ENCODE measurements at places on chromosomes 2 and 18.

GRCh38 chr2:1599301-1600085 is 144.8 kb downstream of the PXDN start:
- DNase-seq: no peak

DNA sequence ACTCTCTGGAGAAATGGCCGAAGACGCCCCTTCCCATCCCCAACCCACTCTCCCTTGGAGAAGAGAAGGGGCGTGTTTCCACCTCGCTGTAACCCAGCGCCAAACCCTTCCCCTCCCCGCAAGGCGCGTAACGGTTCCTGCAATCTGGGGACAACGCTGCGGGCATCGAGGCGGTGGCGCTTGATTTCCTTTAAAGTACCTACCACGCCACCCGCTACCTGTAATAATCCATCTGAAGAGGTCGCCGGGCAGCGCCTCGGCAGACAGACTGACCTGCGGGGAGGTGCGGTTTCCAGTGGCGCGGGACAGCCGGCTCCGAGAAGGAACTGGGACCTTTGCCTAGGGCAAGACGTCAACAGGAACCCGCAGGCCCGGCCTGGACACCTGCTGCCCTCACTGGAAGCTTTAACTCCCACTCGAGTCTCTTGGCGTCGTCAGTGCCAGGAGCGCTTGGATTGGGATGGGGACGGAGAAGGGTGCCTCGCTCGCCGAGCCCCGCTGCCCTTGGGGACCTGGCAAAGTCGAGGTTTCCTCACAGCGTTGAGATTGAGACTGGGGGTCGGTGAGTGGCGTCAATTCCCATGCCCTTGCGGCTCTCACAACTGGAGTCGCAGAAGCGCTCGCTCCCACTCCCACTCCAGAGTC is at the start of gene CYP1B1:
Gene CYP1B1, minus strand, starts transcription at position 645 of the 645 bp plus-strand sequence. CDS start 763 bp downstream, outside the sequence.
- no peak for DNase-seq

DNA sequence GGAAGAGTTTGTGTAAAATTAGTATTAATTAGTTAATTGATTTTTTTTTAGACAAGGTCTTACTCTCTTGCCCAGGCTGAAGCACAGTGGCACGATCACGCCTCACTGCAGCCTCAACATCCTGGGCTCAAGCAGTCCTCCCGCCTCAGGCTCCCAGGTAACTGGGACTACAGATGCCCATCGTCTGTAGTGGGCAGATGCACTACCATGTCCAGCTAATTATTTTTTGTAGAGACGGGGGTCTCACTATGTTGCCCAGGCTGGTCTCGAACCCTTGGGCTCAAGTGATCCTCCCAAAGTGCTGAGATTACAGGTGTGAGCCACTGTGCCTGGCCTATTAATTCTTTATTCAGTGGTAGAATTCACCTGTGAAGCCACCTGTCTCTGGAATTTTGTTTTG is 41.1 kb downstream of the UBE2F start:
- no peak for DNase-seq

DNA sequence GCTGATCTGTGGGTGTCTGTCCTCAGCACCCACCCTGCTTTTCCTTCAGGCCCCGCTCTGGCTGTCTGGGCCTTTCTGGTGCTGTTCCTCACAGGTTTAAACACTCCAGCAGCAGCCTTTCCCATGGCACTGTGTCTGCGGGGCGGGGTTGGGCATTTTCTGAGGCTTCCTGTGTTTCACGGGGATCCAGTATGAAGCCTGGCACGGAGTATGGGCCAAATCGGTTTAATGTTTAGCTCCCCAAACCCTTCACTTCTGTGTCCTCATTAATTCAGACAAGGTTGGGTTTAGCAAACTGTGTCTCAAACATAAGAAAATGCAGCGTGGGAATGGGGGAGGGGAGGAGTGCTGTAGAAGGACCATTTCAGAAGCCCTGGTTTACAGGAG is 44.9 kb downstream of the HPCAL1 start:
- DNase-seq: no peak

DNA sequence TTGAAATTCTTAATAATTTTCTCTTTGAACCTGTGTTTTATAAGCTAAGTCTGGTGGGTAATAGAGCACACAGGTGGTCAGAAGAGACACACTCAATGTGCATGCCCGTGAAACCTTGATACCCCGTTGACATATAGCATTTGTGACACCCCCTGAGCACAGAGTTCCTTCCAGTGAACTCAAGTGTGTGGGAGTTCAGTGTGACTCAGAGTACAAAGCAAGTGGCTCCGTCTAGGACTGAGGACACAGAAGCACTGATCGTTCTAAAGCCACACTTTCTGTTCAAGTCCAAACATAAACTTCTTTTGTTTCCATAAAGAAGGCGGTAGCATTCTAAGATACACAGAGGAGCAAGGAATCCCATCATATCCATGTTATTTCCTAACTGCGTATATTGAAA is 523.6 kb downstream of the PID1 start:
- no peak for DNase-seq

- no peak for DNase-seq
Measured at GRCh38 chr18:58009166-58009565, 34.9 kb upstream of the NEDD4L start.

GRCh38 chr2:48695991-48696390 is 59.5 kb downstream of the LHCGR start:
- no peak for DNase-seq

DNA sequence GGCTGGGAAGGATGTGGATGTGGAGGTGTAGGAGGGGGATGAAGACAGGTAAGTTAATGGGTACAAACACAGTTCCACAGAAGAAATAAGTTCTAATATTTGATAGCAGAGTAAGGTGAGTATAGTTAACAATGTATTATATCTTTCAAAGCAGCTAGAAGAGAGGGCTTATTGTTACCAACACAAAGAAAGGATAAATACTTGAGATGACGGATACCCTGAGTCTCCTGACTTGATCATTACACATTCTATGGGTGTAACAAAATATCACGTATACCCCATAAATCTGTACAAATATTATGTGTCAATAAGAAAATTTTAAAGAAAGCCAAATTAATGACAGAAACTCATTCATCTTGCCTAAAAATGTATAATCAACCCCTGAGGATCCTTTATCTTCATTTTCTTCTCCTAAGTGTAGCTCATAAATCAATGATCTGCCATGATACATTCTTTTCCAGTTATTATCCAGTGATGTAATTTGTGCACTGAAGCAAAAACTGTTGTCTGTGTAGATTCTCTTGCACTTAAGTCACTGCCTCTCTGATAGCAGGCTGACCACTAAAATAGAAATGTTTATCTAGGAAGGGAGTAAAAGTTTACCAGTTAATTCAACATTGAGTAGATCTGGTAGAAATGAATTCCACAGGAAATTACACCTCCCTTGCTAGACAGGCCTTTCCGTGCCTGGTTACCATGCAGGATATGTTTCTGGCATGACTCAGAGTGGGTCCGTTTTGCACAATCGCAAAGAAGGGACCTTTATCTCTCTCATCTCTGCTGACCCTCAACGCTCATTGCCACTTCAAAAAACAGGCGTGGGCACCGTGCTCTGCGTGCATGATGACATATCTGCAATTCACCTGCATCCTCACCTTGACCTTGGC is 249.7 kb upstream of the NCKAP5 start:
- no peak for DNase-seq

DNA sequence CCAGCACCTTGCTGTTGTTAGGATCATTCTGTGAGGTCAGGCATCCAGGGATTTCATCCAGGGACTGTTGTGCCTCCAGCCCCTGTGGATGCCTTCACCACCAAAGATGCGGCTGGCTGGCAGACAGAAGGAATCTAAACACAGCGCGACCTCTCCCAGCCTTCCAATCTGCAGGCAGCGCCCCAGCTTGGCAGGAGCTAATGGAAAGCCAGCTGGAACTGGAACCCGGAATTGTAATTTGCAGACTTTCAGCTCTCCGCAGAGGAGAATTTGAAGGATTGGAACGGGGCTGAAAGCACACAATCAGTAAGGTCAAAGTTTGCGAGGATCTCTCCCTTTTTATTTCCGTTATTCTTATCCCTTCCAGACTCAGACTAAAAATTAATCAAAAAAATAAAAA is 127.8 kb downstream of the TRIB2 start:
- no peak for DNase-seq

DNA sequence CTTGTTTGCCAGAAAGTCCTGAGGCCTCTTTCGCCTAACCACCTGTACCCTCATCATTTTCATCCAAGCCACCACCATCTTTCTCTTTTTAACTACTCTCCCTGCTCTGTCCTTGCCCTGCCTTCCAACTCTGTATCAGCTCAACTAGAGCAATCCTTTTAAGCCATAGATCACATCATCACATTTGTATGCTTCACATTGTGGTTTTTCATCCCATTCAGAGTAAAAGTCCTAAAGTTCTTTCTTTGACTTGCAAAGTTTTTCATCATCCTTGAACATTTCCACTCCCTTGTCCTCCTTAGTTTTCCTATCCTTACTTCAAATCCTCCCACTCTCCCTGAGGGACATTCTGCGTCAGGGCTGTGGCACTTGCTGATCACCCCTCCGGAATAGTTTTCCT is 73.9 kb downstream of the SLC39A10 start:
- DNase-seq: no peak

DNA sequence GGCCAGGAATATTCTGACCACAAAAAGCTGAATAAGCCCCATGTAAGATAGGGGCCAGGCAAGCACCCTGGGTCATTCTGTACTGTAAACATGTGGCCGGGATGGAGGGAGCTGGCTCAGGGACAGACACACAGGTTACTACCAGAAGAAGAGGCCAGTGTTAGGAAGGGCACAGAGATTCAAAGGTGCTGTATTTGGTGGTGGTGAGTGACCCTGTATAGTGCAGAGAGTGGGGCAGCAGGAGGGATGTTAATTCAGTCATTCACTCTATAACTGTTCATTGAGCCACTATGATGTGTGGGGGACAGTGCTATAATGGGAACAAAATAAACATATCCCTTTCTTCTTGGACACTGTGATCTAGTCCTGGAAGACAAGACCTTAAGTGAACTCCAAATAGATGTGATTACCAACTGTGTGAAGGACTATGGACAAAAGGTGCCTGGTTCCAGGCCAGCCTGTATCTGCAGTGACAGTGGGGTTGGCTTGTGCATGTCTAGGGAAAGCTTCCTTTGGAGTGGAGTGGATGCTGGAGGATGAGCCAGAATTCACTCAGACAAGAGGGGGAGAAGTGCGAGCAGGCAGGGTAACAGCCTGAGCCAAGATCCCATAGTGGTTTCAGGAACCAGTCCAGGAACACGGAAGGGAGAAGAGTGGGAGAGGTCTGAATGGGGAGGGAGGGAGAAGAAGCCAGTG is 8.3 kb downstream of the MOCOS start:
- no peak for DNase-seq

DNA sequence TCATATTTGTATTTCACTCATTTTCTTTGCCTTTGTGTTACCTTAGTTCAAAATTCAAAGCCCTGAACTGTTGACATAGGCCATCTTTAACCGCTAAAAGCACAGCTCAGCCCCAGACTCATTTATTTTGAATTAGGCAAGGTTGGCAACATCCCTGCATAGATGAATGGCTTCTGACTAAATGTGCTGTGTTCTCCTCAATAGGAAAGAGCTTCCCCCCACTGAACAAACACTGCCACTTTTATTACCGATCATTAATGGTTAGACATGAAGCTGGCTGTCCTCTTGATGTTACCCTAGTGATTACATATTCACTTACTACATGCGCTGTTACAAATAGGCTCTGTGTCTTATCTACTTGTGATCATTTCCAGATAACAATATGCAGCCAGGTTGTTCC is 170.7 kb downstream of the ADCYAP1 start:
- no peak for DNase-seq

- DNase-seq: no peak
Measured at GRCh38 chr2:16287281-16287680, 346.9 kb downstream of the MYCN start.

- no peak for DNase-seq
Measured at GRCh38 chr2:224151161-224151560, 112.1 kb upstream of the SERPINE2 start.

GRCh38 chr2:8567469-8568260 is 114.2 kb upstream of the ID2 start:
- no peak for DNase-seq

DNA sequence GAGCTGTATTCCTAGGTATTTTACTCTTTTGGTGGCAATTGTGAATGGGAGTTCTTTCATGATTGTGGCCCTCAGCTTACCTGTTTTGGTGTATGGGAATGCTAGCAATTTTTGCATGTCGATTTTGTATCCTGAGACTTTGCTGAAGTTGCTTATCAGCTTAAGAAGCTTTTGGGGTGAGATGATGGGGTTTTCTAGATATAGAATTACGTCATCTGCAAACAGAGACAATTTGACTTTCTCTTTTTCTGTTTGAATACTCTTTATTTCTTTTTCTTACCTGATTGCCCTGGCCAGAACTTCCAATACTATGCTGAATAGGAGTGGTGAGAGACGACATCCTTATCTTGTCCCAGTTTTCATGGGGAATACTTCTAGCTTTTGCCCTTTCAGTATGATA is 191.2 kb downstream of the KCNE4 start:
- DNase-seq: no peak

DNA sequence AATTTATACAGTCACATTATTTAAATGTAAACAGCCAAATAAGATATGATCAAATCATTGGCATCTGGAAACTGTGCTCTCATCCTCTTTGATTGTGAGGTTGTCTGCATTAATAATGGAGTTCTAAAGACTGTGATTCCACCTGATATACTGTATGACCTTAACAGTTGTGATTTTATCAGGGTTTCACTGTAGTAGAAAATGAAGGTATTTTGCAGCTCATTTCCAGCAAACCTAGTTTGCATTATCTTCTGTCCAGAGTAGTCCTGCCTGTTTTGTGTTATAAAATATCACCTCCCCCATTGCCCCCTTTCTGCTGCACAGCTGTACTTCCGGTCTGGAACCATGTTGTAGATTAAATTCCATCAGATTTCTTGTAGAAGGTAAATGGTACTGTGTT is 731.6 kb upstream of the FANCL start:
- DNase-seq: no peak

- DNase-seq: no peak
Measured at GRCh38 chr2:207974216-207974605, 51.1 kb downstream of the PLEKHM3 start.

GRCh38 chr2:182763311-182763912 is 47.4 kb downstream of the DNAJC10 start:
- DNase-seq: no peak

GRCh38 chr2:38230756-38231155 is 146.3 kb downstream of the ATL2 start:
- DNase-seq: no peak
